ENCODE measurements at places on chromosomes 1 and 21.

- no peak for DNase-seq
Measured at GRCh38 chr1:245475961-245476516, 321.3 kb downstream of the KIF26B start.

DNA sequence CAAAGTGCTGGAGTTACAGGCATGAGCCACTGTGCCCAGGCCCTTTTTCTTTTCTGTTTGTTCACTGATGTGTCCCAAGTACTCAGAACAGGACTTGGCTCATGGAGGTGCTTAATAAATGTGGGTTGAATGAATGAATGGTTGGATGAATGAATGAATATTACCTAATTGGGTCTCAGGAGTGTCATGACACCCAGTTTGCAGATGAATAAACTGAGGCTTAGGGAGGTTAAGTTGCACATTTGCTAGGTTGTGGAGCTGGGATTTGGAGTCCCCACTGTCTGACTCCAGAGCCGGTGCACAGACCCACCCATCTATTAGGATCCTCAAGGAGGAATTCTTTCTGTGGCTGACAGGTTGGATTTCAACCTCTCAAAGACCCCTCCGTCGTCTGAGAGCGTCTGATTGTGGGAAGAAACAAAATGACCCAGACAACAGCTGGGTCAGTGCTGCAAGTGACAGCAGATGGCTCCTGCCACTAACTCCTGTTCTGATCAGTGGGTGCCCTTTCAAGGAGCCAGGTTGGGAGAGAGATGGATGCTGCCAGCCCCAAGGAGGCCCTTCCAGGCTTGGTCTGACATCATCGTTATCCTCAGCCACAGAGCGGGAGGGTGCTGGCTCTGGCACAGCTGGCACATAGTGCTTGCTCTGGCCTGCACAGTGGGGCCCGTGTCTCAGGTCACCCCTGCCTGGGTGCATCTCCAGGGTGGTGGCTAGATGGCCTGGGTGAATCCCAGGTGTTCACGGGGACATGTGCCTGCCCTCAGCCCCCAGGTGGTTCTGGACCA, 24.2 kb downstream of the ARHGEF10L start:
- DNase-seq: no peak

- no peak for DNase-seq
Measured at GRCh38 chr1:3999941-4000735, 100.1 kb upstream of the C1orf174 start.

GRCh38 chr1:160951443-160952128, 3.0 kb downstream of the ITLN2 start:
- no peak for DNase-seq

DNA sequence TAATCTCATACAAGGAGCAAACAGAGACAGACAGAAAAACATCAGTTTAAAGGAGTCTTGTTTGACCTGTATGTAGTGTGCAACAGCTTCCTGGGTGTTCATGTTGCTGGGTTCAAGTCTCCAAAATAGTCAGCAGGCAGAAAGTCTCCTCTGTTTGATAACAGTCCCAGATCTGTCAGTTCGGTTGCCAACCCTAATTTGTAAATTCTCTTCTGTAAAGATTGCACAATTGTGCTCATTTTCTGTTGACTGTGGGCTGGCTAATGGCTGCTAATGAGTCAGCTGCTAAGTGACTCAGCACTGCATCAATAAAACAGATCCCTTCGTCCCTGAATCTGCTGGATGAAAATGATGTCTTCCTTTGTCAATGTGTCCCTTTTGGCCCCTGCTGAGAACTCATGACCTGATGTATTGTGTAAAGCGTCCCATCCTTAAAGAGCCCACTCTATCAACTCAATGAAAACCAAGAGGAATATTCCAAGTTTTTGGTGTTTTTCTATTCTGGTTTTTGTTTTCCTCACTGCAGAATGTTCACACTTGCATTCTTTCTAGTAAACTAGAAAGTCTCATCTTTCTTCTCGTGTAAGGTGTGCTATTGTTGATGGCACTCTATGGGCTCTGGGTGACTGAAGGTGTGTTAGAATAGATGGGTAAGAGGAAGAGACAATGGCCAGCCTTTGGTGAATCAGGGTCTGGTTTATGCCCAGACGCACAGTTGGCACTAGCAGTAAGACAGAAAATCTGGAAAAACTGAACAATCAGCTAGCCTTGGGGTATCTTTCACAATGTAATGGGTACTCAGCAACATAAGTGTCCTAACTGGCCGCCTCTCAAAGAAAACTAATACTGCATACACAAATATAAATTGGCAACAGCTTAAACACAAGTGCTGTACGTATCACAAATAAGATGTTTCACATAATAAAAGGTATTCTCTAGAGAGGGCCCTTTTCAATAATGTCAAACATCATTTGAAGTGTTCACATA, 75.1 kb upstream of the SIPA1L2 start:
- no peak for DNase-seq

- DNase-seq: no peak
Measured at GRCh38 chr1:41419584-41420295, 58.5 kb downstream of the FOXO6 start.

GRCh38 chr1:201482755-201483154, 13.8 kb upstream of the PHLDA3 start:
- DNase-seq: no peak

DNA sequence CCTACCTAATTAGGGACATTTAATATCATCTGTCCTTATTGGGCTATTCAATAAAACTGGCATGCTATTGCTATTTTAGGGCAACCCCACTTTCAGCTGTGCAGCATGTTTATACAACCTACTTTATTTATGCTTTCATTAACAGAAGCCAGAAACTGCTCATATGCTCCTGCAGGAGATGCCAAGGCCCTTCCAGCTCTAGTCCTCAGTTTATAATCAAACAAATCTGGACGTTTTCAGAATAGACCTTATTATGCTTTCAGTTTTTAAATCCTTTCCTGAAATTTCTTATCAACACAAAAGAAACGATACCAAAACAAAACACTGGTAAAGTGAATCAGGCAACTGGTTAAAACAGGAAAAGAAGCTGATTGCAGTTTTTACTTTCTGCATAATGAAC, 53.2 kb downstream of the PTGS2 start:
- DNase-seq: no peak

DNA sequence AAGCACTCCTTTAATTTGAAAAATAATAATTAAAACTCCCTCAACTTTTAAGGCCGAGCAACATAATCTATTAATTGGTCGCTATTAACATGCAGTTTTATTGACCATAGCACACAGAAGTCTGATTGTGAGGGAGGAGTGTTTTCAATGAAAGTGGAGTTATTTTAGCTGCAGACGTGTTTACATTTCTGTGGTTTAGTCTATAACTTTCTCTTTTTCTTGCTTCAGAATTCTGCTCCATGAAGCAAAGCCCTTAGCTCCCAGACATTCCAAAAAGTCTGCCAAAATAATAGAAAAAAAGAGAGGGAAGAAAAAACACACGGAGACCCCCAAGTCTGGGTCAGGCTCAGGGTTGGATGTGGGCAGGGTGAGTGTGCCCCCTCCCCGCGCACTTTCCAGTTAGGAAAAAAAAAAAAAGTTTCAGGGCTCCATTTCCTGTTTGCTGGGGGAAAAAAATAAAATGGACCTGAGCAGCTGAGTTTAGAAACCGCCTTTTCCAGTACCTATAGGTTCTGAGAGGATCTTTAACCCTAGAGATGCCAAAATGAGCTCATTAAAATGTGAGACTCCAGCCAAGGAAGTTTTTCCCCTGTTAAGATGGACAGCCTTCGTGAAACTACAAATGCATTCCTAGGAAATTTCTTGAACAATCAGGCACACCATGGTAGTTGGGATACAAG, 143.7 kb upstream of the ETS2 start:
- no peak for DNase-seq

- no peak for DNase-seq
Measured at GRCh38 chr1:25030674-25031589, 100.9 kb upstream of the RUNX3 start.

- no peak for DNase-seq
Measured at GRCh38 chr1:227004796-227005195, 64.7 kb downstream of the COQ8A start.

DNA sequence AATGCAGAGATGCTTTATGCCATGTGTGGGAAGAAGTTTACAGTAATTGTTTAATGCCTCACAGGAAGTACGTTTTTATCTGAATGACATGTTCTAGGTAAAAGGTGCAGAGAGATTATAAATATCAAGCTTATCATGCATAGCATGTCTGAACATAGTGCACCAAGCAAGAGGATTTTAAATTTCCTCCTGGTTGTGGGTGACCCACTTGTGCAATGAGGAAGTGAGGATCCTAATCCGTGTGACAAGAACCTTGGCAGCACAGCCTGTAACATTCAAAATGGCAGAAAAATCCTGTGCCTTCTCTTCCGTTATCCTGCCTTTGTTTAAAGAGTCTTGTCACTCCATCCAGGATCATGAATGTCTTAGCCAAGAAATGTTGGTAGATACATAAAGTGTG, 75.6 kb downstream of the PLA2G4A start:
- DNase-seq: no peak

- no peak for DNase-seq
Measured at GRCh38 chr1:221718381-221719277, 23.3 kb downstream of the DUSP10 start.

DNA sequence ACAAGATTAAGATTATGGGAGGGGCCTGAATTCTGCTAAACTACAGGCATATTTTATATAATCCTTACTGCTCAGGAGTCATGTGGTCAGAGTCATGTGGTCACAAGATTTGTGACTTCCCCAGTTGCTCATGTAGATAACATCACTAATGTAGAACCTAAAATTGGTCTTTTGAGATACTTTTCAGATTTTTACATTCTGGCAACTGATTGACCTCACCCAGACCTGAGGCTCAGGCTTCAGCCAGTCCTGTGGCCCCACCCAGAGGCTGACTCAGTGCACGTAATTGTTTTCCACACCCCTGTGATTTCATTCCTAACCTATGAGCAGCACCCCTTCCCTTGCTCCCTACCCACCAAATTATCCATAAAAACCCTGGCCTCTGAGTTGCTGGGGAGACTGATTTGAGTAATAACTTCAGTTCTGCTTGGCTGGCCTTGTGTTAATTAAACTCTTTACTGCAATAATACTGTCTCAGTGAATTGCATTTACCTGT, 41.7 kb upstream of the ZNF326 start:
- DNase-seq: no peak

DNA sequence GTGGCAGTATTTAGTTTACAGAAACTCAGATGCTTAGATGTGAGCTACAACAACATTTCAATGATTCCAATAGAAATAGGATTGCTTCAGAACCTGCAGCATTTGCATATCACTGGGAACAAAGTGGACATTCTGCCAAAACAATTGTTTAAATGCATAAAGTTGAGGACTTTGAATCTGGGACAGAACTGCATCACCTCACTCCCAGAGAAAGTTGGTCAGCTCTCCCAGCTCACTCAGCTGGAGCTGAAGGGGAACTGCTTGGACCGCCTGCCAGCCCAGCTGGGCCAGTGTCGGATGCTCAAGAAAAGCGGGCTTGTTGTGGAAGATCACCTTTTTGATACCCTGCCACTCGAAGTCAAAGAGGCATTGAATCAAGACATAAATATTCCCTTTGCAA, 59.7 kb upstream of the ZNF326 start:
- DNase-seq: no peak

DNA sequence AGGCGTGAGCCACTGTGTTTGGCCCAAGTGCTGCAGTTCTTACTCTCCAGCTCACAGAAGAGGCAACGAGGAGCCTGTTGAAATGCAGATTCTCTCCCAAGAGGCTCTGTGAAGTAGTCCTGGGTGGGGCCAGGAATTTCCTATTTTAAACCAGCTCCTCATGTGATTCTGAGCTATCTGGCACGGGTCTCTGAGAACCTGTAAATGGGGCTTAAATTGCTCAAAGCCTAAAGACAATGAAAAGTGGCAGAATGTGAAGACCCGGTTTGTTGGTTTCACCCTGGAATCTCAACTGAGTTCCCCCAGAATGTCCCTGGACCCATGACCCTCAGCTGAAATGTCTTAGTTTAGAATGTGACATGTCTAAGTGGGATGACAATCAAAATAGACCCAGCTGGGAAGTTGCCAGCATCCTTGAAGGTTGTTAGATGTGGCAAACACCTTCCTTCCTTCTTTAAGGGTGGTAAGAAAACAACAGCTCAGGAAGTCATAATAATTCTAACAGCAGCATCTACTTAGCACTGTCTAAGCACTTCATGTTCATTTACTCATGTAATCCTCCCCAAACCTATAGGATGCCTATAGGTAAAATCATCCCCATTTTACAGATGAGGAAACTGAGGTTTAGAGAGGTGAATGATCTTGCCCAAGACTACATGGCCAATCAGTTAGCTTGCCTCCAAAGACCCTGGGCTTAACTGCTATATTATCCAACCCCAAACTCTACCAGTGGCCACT, 20.9 kb upstream of the ATP5PO start:
- DNase-seq: no peak

GRCh38 chr1:114342376-114342775, 168.6 kb downstream of the TRIM33 start:
- DNase-seq: no peak

DNA sequence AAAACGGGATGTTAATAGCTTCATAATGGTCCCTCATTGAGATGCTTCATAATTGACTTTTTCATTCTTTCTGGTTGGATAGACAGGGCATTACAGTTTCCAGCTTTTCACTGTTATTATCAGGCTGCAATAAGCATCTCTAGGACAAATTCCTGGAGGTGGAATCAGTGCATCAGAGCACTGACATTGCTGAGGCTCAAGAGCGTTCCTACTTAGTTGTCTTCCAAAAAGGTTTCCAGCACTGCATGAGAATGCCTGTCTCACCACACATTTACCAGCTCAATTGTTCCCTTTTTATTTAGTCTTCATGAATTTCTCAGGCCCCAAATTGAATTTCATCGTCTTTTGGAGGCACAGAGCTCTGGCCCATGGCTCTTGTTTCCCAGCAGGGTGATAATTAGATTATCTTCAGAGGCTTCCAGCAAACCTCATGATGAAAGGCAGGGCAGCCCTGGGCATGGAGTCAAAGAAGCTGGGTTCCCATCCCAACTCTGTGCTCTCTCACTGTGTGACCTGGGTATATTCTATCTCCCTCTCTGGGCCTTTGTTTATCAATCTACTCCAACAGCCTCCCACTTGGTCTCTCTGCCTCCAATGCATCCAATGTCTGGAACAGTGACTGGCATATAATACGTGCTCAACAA, 451.4 kb downstream of the PTPRU start:
- no peak for DNase-seq

DNA sequence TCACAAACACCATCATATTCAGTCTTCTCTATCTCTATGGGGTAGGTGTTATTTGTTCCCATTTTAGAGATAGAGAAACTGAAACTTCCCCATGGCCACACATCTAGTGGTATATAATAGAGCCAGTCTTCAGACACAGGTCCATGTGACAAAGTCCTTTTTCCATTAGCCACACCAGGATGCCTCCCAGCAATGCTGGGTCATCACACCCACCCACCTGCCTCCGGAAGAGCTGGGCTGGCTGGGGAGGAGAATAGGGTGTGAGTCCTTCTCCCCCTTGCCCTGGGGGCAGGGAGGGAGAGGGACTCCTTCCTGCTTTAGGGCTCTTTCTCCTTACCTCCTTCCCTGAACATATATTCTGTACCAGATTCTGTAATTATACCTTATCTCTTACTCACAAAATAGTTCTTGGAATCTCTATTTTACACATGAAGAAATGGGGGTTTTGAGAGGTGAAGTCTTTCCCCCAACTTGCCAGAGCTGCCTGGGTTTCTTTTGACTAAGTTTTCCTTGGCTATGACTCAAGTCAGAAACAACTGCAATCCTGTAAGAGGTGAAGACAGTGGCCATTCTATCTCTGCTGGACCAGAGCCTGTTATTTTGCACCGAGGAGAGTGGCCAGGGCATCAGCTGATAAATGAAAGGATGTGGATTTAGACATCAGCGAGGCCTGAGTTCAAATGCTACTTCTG, 30.0 kb downstream of the SOX13 start:
- DNase-seq: no peak

- no peak for DNase-seq
Measured at GRCh38 chr1:91245435-91245834, 159.2 kb downstream of the HFM1 start.

GRCh38 chr1:248821101-248821500, 4.6 kb downstream of the SH3BP5L start:
- DNase-seq: no peak

All from iPS DF 19.7 (cell line).